Osteoblast (primary cell): ENCODE measurements at places on chromosomes 4 and X. TPM values are rescaled to one million over a fixed set of nuclear protein-coding genes. Genes with fewer than 3 reads are reported as not detected.
A peak's percentile ranks its signal among the peaks of the same experiment; 100 is the strongest.

GRCh38 chr4:65665771-65666523 lies 4.3 kb downstream of the EPHA5 start:
- H3K27ac ChIP-seq: peak overlapping the region; percentile 9
- no peak overlapping the region for H3K4me3 ChIP-seq
- H3K27me3 ChIP-seq: peaks cover 20% of the 10 kb centered on the region
- peak; percentile 49 for DNase-seq
- H3K36me3 ChIP-seq: no peaks in the 10 kb centered on the region

DNA sequence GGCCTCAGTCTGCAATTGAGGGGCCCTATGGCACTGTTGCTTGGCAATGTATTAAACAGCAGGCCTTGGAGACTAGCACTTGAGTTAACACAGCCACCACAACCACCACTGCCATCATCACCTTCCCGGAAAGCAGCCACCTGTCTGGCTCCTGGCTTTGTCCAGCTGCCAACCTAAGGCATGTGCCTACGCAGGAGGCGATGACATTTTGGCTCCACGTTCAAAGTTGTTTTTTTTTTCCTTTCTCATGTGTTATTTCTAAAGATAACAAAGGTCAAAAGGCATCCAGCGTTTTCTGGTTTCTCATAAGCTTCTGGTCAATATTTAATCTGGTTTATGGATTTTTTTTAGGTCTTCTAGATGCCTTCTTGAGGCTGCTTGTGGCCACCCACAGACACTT lies 7.5 kb downstream of the CLDN2 start:
- no peak overlapping the region for H3K27ac ChIP-seq
- no peak for DNase-seq
- no peaks in the 10 kb centered on the region for H3K36me3 ChIP-seq
- peaks cover 2% of the 10 kb centered on the region for H3K27me3 ChIP-seq
- no peak overlapping the region for H3K4me3 ChIP-seq

DNA sequence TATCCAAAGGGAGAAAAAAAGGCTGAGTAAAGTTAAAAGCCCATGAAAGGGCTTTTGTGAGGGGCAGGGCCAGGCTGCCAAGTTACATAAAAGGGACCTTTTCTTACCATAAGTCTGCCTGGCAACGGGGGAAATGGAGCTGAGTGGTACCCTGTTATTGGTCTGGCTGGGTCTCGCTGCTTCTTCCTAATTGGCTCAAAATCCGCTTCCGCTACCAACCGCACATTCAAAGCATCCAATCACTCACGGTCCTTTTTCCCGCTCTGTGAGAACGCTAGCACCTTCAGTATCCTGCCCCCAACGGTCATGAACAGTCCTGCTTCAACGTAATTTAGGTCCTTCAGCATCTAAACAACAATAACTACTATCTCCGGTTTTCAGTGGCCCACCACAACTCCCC lies 611 bp downstream of the TEX11 start:
- no peak overlapping the region for H3K27ac ChIP-seq
- DNase-seq: no peak
- H3K4me1 ChIP-seq: no peaks in the 10 kb centered on the region
- H3K36me3 ChIP-seq: no peaks in the 10 kb centered on the region
- H3K4me3 ChIP-seq: no peak overlapping the region

DNA sequence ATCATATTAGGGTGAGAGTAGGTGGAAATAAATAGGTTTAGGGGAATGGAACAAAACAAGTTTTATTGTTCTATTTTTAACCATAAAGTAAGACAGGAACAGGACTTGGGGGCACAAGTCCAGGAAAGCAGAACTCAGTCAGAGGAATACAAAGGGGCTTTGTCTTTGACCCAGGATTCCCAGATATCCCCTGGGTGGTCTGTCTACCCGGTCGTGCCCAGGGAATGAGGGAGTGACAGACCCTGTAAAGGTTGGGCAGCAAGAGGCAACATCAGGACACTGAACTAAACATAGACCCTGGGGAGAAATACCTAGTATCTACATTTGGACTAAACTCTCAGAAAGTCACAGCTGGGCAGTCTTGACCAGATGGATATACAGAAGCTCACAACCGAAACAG lies 50.6 kb downstream of the PTCHD1 start:
- no peak for DNase-seq
- no peaks in the 10 kb centered on the region for H3K36me3 ChIP-seq
- no peaks in the 10 kb centered on the region for H3K4me1 ChIP-seq
- H3K27ac ChIP-seq: no peak overlapping the region
- H3K27me3 ChIP-seq: no peaks in the 10 kb centered on the region
- no peak overlapping the region for H3K4me3 ChIP-seq

- peak; percentile 97 for DNase-seq
- H3K36me3 ChIP-seq: peaks cover 5% of the 10 kb centered on the region
- peaks cover 33% of the 10 kb centered on the region for H3K4me1 ChIP-seq
- no peaks in the 10 kb centered on the region for H3K27me3 ChIP-seq
Observed at GRCh38 chr4:2792711-2793585, at the start of gene SH3BP2. TSS of gene SH3BP2 (plus strand) at chr4:2793085. CDS start at chr4:2820618, 27,533 bp downstream.

Gene PNCK
- 0.29 and 0.36 TPM in 2 replicates for total RNA-seq

Gene PCDH18
- 171 and 191 TPM in 2 replicates for total RNA-seq

GRCh38 chr4:125070861-125071260 lies 243.9 kb upstream of the FAT4 start:
- DNase-seq: no peak
- no peaks in the 10 kb centered on the region for H3K27me3 ChIP-seq
- H3K36me3 ChIP-seq: no peaks in the 10 kb centered on the region
- H3K27ac ChIP-seq: no peak overlapping the region
- H3K4me1 ChIP-seq: no peaks in the 10 kb centered on the region
- no peak overlapping the region for H3K4me3 ChIP-seq
